Ascending aorta (tissue), 2 donors: ENCODE measurements at places on chromosomes 16 and 17. TPM values are rescaled to one million over a fixed set of nuclear protein-coding genes. Genes with fewer than 3 reads are reported as not detected.

Gene HBQ1
- total RNA-seq, result not detected

Gene CSH1
- total RNA-seq, result not detected

Gene ITGAX
- total RNA-seq, result 3.6 TPM

Gene CIBAR2
- not detected for total RNA-seq

Gene MAP3K14
- 7.7 TPM for total RNA-seq

Gene MILR1
- 6.2 TPM for total RNA-seq
